ENCODE measurements at places on chromosomes 11 and 22.

DNA sequence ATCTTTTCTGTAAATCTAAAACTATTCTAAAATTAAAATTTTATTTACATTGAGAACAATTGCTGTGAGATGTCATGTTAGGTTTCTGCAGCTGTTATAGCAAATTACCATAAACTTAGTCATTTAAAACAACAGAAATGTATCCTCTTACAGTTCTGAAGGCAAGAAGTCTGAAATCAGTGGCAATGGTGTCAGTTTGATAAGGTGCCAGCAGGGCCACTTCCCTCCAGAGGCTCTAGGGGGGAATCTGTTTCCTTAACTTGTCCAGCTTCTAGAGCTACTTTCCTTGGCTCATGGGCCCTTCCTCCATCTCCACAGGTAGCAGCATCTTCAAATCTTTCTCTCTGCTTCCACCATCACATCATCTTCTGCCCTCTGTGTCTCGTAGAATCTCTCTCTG is 23.0 kb downstream of the MOGAT2 start:
- no peak for DNase-seq

DNA sequence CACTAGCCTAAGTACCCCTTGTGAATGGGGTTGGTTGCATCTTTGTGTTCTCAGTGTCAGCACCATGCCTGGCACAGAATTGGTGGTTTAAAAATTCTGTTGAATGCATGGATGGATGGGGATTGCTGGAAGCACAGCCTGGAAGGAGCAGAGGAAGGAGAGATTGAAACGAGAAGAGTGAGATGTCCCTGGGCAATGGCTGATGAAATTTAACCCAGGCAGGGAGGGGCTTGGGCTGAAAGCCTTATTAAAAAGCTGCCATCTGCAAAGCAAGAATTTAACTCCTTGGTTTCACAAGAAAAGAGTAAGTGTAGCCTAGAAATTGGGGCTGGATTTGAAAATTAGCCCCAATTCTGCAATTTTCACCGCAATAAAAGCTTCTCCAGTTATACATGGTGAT is 126.7 kb downstream of the TEAD1 start:
- no peak for DNase-seq

GRCh38 chr11:13874597-13874996 is 87.9 kb upstream of the SPON1 start:
- DNase-seq = no peak

DNA sequence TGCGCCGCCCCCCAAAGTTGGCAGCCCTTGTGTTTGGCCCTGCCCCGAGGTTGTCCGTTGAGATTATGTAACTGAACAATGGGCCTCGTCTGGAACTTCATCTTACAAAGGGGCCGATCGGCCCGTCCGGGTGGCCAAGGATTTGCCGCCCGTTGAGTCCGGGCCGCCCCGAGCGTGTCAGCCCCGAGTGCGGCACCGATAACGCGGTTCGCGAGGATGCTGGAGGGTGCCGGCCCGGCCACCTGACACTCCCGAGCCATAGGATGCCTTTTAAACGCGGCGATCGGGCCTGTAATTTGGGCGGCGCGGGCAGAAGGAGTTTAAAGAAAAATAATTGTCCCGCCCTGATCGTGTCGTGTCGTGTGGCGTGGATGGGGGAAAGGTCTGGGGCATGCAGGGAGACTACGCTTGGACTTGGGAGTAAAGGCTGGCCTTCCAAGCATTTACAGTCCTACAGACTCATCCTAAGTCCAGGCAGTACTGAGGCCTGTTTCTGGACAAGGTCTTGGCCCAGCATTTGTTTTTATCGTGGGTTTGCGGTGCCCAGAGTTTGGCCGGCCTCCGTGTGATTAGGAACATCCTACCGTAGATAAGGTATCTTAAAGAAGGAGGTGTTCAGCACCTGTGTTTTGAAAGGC is 1.3 kb downstream of the WEE1 start:
- no peak for DNase-seq

GRCh38 chr22:32620992-32621391 is 146.4 kb downstream of the FBXO7 start:
- no peak for DNase-seq

- DNase-seq = no peak
These were observed 29.9 kb downstream of the MS4A2 start for GRCh38 chr11:60118338-60118737.

GRCh38 chr11:26204101-26204500 is 127.8 kb upstream of the ANO3 start:
- DNase-seq = no peak

All from astrocyte of the spinal cord (primary cell).